ENCODE measurements at places on chromosomes 3 and 15.

GRCh38 chr3:45987368-45988291 lies 8.0 kb downstream of the FYCO1 start:
- no peak for DNase-seq

DNA sequence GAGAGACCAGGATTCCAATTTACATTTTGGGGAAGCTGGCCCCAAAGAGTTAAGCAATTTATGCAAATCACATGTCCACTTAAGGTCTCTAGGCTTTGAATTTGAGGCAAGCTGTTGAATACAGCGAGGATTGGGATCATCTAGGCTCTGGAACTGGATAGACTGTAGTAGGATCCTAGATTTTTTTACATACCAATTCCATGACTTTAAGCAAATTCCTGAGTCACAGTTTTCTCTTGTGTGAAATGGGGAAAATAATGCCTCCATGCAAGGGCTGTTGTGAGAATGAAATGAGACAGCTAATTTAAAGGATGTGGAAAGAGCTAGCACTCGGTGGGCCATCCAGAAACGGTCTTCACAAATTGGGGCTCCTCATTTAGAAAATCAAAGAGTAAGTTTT lies 103.4 kb downstream of the MINAR1 start:
- no peak for DNase-seq

GRCh38 chr15:90031231-90031791 lies 30.2 kb downstream of the ZNF710 start:
- no peak for DNase-seq

DNA sequence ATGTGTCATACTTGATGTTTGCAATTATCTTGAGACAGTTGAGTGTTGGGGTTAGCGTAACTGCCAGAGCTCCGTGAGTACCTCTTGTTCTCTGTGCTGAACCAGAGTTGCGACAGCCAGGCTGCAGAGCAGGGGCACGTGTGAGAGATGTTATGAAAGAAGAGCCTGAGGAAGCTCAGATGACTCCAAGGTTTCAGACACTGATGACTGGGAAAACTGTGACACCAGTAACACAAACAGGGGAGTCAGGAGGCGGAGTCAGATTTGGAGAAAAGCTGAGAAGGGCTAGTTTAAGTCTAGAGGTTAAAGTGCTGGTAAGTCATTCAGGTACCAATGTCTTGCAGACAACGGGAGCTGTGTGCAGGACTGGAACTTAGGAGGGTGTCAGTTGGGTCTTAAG lies 45.0 kb downstream of the BLM start:
- DNase-seq, result no peak
